Hepatocyte (in vitro differentiated cells): ENCODE measurements at places on chromosomes 16 and 17.

GRCh38 chr17:61366076-61366714 is 33.4 kb upstream of the TBX2 start:
- DNase-seq, result no peak

GRCh38 chr17:1158879-1159278 is 20.9 kb downstream of the ABR start:
- no peak for DNase-seq

- DNase-seq, result peak; percentile 69
Observed at GRCh38 chr17:28878981-28879380, 18.6 kb downstream of the FLOT2 start.

GRCh38 chr17:17223736-17224135 is 13.2 kb downstream of the FLCN start:
- no peak for DNase-seq

DNA sequence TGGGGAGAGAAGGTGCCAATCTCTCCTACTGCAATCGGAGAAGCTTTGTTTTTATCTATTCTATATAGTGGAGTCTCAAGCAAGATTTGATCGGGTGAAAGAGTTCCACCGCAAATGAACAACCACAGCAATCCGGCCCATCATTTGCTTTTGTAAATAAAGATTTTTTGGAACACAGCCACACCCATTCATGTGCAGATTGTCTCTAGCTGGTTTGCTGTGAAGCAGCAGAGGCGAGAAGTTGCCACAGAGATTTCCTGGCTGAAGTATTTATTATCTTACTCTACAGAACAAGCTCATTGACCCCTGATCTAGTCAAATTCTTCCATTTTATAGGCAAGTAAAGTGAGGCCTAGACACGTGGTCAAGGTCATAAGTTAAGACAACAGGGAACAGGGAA is 195.5 kb upstream of the TNRC6C start:
- no peak for DNase-seq

- DNase-seq, result peak; percentile 32
Observed at GRCh38 chr17:68085771-68086381, 50.3 kb downstream of the KPNA2 start.

DNA sequence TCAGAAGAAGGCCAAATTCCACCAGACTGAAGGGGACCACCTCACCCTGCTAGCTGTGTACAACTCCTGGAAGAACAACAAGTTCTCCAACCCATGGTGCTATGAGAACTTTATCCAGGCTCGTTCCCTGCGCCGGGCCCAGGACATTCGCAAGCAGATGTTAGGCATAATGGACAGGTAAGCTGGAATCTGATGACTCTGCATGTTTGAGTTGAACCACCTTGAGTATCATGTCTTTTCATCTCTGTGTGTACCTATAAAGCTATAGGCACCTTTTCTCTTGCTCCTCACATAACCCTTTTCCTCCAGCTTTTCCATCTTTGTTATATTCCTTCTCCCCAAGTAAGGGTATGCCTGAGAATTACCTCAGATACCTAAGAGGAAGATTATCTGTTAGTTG is 24.8 kb downstream of the ETV4 start:
- no peak for DNase-seq

- no peak for DNase-seq
Observed at GRCh38 chr16:322476-323143, 29.9 kb downstream of the AXIN1 start.

GRCh38 chr17:44865931-44866330 is 18.2 kb downstream of the HIGD1B start:
- DNase-seq, result no peak

- no peak for DNase-seq
Observed at GRCh38 chr17:72113751-72114150, 7.1 kb upstream of the SOX9 start.

DNA sequence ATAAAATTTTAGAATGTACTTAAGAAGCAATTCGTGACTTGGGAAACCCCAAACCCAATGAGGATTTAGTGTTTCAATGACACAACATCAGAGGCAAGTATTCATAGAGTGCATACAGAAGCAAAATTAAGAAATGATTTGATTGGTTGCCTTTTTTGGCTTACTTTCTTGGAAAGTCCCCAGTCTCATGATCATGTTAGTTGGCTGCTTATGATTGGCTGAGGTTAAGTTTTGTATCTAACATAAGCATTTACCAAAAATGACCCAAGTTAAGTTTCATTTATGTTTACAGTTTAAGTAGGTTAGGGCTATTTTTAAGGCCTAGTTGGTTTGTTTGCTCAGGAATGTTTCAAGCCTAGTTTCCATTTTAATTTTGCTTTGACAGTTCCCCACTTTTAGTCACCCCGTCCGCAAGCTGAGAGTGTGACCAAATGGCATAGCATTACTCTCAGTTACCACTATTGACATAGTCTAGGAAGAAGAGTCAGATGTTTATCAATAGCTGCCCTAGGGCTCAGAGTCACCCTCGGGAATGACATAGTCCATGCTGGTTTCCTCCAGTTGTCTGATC is 36.2 kb downstream of the DGKE start:
- no peak for DNase-seq

- no peak for DNase-seq
Observed at GRCh38 chr16:760545-761343, at the start of gene MSLN. Gene MSLN, plus strand, starts transcription at chr16:760734. Its CDS starts 1,947 bp downstream, at chr16:762681.

- DNase-seq, result no peak
Observed at GRCh38 chr16:9679213-9679767, 502.9 kb downstream of the GRIN2A start.

- no peak for DNase-seq
Observed at GRCh38 chr17:33463887-33464286, 170.8 kb upstream of the ASIC2 start.

DNA sequence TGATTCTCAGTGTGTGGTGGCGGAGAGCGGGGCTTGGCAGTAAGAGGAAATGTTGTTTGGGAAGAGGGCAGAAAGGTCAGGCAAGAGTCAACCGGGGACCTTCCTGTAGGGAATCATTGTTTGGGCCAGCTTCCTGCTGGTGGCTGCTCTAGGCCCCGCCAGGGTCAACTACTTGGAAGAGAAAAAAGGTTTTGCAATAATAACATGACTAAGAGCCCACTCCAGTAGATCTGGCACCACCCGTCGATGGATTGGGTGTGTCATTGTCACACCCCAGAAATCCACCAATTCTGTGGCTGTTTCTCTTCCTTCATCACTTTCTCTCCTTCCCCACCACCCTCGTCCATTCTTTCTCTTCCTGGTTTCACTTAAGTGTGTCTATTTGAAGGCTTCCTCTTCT is 4.2 kb upstream of the KRT24 start:
- no peak for DNase-seq

- peak; percentile 68 for DNase-seq
Observed at GRCh38 chr16:4613636-4614570, 785 bp downstream of the UBALD1 start.

GRCh38 chr17:28737770-28738679 is 5.8 kb upstream of the TRAF4 start:
- DNase-seq, result no peak

DNA sequence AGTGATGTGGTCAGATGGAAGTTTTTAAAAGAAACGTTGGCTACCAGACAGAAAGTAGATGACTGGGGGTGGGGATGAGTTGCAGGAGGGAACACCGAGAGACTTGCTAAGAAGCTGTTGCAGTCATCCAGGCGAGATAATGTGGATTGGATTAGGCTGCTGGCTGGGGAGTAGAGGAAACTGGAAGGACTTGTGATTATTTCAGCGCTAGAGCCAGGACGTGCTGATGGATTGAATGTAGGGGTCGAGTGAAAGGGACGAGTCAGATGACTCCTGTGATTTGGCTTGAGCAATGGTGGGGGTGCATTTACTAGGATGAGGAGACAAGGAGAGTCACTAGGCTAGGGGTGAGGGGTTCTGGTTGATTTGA is 88.5 kb downstream of the CLEC16A start:
- peak; percentile 32 for DNase-seq

- DNase-seq, result no peak
Observed at GRCh38 chr16:88781140-88782077, 3.6 kb downstream of the PIEZO1 start.

GRCh38 chr17:39633570-39634183 is 3.3 kb upstream of the STARD3 start:
- DNase-seq, result no peak

DNA sequence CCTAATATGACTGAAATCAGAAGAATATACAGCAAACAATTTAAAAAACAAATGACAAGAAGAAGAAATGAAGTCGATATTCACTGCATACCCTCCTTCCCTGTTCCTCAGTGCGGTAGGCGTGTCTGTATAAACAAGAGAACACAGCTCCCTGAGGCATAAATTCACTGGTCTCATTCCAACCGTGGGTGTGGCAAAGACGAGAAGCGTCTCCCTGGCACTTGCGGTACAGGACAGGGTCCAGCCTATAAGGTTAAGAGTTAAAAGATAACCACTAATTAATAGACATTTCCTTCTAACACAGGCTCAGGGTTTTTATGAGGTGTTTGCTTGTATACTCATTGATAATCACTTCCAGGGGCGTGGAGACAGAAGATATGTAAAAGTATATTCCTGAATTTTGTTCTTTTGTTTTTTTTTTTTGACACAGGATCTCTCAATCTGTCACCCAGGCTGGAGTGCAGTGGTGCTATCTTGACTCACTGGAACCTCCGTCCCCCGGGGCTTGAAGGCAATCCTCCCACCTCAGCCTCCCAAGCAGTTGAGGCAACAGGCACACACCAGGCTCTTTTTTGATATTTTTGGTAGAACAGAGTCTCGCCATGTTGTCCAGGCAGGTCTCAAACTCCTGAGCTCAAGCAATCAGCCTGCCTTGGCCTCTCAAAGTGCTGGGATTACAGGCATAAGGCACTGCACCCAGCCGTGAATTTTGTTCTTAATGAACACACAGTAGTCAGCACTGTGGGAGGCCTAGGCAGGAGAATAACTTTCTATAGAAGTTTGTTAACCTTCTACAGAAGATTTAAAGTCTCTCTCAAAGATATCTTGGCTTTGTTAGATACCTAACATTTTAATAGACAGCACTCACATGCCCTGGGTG is 59.1 kb upstream of the CLEC18B start:
- DNase-seq, result peak; percentile 84

DNA sequence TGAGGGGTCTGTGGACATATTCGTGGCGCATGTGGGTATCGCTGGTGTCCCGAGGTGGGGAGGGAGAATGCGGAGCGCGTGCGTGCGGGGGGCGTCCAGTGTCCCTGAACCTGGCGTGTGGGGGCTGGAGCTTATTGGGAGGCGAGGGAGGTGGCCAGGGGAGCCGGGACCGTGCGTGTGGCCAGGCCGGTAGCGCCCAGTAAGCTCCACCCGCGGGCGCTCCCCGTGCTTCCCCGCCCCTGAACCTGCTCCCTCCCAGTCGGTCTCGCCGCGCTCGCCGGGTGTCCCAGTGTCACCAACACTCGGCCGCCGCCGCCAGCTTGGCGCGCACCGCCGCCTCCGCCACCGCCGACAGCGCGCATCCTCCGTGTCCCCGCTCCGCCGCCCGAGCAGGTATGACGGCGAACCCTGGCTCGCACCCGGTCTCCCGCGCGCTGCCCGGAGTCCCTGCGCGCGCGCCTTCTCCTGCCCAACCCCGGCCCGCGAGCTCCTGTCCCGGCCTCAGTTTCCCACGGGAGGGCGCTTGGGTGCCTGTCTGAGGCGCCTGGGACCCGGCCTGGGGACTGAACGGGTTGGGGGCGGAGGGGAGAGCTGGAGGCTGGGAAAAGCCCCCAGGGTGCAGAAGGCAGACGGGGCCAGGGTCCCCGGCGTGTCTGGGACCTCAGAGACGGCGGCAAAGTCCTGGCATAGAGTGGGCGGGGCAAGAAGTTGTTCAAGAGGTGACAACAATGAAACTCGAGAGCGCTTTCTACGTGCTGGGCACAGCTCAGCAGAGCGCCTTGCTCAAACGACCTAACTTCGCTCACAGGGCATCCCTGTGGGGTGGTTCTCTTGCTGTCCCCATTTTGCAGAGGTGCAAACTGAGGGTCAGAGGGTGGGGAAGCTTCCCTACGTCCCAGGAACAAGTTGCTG is at the start of gene SCNN1B:
Gene SCNN1B (plus strand): TSS at position 258 of the 912 bp plus-strand sequence. CDS start 46,298 bp downstream, outside the sequence.
- no peak for DNase-seq

- DNase-seq, result no peak
Observed at GRCh38 chr17:74822939-74823367, 36.7 kb downstream of the GRIN2C start.

GRCh38 chr16:88939972-88940861 is 36.8 kb downstream of the CBFA2T3 start:
- DNase-seq, result no peak

DNA sequence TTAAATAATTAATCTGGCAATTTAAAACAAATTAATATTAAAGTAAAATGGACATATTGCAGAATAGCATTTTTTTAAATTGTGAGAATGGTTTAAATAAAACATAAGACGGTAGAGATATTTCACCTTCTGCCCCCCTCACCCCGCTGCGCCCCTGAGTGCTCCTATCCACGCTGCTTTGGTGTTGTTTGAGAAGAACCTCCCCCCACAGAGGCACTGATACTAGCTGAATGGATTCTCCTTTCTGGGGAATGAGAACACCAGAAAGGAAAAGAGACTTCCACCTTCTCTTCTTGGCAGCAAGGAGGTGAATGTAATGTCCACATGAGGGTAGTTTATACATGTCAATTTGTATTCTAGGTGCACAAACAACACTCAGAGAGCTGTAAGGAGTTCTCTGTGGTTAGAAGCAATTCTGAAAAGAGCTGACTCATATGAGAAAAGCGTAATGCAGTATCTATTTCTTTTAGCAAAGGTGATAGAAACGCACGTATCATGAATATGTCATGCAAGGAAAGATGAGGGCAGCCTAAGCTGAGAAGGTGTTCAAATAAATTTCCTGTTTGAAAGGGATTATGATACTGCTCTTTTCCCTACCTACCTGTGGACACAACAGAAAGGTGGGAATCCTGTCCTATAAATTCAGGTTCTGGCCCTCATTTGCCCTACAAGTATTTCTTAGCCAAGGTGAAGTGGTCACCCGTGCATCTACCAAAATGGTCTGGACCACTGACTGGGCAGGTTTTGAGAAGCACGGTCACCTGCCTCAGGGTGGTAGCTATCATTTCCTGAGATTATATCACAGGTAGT is 126.9 kb downstream of the PARN start:
- DNase-seq, result no peak

GRCh38 chr16:6216836-6217235 is 1115.8 kb upstream of the RBFOX1 start:
- DNase-seq, result no peak

DNA sequence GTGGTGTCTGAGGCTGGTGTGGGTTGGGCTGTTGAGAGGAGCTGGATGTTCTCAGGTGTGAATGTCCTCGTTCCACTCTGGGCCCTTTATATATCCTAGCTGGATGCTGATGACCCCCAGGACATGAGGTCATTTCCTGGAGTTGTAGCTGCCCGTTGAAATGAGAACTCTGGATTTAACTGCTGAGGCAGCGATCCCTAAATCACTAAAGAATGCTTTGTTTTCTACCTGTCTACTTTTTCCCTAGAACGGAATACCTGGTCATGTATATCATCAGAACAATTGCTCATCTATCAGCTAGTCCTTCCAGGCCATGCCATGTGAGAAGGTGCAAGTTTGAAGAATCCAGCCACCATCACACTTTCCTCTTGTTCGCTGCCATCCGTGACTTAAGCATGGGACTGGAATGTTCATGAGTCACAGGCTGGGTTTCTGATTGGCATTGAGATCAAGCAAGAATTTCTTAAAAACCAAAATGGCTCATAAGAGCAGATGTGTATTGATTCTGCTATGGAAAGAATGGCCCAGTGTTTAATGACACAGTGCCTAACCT is at the start of gene KRTAP2-3:
Gene KRTAP2-3 (minus strand): TSS at position 63 of the 553 bp plus-strand sequence. CDS start 64 bp downstream, outside the sequence.
- DNase-seq, result no peak
